ENCODE measurements at places on chromosomes 13 and 19. TPM values are rescaled to one million over a fixed set of nuclear protein-coding genes. Genes with fewer than 3 reads are reported as not detected.

DNA sequence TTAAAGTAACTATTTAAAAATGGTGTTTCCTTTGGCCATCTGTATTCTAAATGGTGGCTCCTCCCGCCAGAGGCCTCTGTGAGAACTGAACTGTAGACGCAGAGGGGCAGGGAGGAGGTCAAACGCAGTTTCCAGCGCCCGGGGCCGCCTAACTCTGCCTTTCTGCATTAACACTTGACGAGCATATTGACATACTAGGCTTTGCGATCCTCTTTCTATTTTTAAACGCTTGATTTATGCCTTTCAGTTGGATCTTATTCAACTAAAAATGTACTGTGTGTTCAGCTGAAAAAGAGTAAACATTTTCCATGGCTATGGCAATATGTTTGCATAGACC, 74.7 kb downstream of the SPACA7 start:
- peaks cover 6% of the 10 kb centered on the region for H3K27me3 ChIP-seq
- H3K4me1 ChIP-seq: peaks cover 7% of the 10 kb centered on the region
- H3K27ac ChIP-seq: no peak overlapping the region
- no peak for DNase-seq

DNA sequence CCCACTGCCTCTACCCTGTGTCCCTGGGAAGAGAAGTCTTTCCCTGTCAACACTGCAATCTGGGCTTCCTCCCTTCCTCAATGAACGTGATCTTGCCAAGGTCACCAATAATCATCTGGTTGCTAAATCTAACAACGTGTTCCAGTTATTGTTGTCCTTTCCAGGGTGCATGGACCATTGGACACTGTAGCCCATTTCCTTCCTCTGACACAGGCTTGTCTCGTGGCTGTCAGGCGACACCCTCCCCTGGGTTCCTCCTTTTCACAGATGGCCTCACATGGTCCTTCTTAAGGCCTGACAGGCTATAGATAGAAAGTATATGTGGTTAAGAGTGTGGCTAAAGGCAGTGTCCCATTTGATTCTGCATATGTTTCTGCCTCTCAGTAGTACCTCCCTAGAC, 67.7 kb upstream of the STARD13 start:
- DNase-seq: no peak
- H3K36me3 ChIP-seq: no peaks in the 10 kb centered on the region
- no peak overlapping the region for H3K4me3 ChIP-seq
- H3K27me3 ChIP-seq: peaks cover 4% of the 10 kb centered on the region
- no peak overlapping the region for H3K27ac ChIP-seq
- peaks cover 22% of the 10 kb centered on the region for H3K4me1 ChIP-seq

DNA sequence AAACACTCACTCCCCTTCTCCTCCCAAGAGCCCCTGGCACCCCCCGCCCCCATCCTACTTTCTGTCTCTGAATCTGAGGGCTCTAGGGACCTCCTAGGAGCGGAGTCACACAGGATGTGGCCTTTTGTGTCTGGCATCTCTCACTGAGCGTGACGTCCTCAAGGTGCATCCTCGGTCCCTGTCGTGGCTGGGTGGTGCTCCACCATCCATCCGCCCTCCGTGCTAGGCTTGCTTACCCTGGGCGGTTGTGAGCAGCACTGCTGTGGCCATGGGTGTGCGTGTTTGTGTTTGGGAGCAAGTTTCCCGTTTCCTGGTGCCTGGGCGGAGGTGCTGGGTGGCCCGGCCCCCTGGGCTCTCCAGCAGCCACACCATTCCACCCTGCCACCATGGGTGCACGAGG, 12.2 kb downstream of the PLEKHJ1 start:
- peaks cover 6% of the 10 kb centered on the region for H3K27me3 ChIP-seq
- no peak for DNase-seq
- no peak overlapping the region for H3K4me3 ChIP-seq

- no peak overlapping the region for H3K4me3 ChIP-seq
- H3K27me3 ChIP-seq: peaks cover 4% of the 10 kb centered on the region
- H3K4me1 ChIP-seq: no peaks in the 10 kb centered on the region
- no peak overlapping the region for H3K27ac ChIP-seq
- DNase-seq: no peak
These were observed 42.0 kb downstream of the SERTM1 start for GRCh38 chr13:36715841-36716240.

- H3K27ac ChIP-seq: no peak overlapping the region
- no peaks in the 10 kb centered on the region for H3K36me3 ChIP-seq
- no peaks in the 10 kb centered on the region for H3K4me1 ChIP-seq
- no peak overlapping the region for H3K4me3 ChIP-seq
These were observed 8.7 kb downstream of the CEACAM4 start for GRCh38 chr19:41617941-41618730.

Gene WASF3
- 10.1 TPM for total RNA-seq
